Left ventricle myocardium inferior (tissue), 1 donor: ENCODE measurements at places on chromosomes 5 and 9. TPM values are rescaled to one million over a fixed set of nuclear protein-coding genes. Genes with fewer than 3 reads are reported as not detected.

The RNF208 gene
- total RNA-seq, result 31.5 TPM

The SPARC gene
- 477 TPM for total RNA-seq

The GPR151 gene
- not detected for total RNA-seq

The PCDHA9 gene
- not detected for total RNA-seq

The FOCAD gene
- 29.0 TPM for total RNA-seq

The IL5 gene
- total RNA-seq, result not detected

The KCNV2 gene
- not detected for total RNA-seq

The LCN2 gene
- not detected for total RNA-seq

The IFNA2 gene
- not detected for total RNA-seq

The ADAMTS12 gene
- 0.85 TPM for total RNA-seq

The IL9 gene
- total RNA-seq, result not detected

The IGIP gene
- 12.0 TPM for total RNA-seq

The PSIP1 gene
- 22.5 TPM for total RNA-seq

GRCh38 chr9:133861086-133861485 lies 122.9 kb upstream of the SARDH start:
- no peak for DNase-seq
- H3K36me3 ChIP-seq, result peaks cover 6% of the 10 kb centered on the region
- no peak overlapping the region for H3K27ac ChIP-seq
- H3K27me3 ChIP-seq, result no peaks in the 10 kb centered on the region

- H3K4me3 ChIP-seq, result peak overlapping the region; percentile 64
- H3K4me1 ChIP-seq, result peaks cover 9% of the 10 kb centered on the region
- DNase-seq, result no peak
- H3K36me3 ChIP-seq, result no peaks in the 10 kb centered on the region
- peaks cover 76% of the 10 kb centered on the region for H3K27me3 ChIP-seq
Observed at GRCh38 chr5:181042036-181042713, 2.1 kb downstream of the BTNL9 start.

- no peak overlapping the region for H3K4me3 ChIP-seq
- H3K27ac ChIP-seq, result no peak overlapping the region
- DNase-seq, result no peak
- peaks cover 11% of the 10 kb centered on the region for H3K4me1 ChIP-seq
Observed at GRCh38 chr9:34526026-34526425, 3.2 kb upstream of the ENHO start.

- H3K27me3 ChIP-seq, result no peaks in the 10 kb centered on the region
- H3K4me3 ChIP-seq, result no peak overlapping the region
- H3K36me3 ChIP-seq, result peaks cover 41% of the 10 kb centered on the region
- H3K4me1 ChIP-seq, result peaks cover 32% of the 10 kb centered on the region
Observed at GRCh38 chr9:120388003-120388855, 191.7 kb downstream of the CDK5RAP2 start.

GRCh38 chr5:144812763-144813162 lies 642.1 kb downstream of the KCTD16 start:
- no peaks in the 10 kb centered on the region for H3K36me3 ChIP-seq
- no peak overlapping the region for H3K27ac ChIP-seq
- H3K27me3 ChIP-seq, result no peaks in the 10 kb centered on the region

DNA sequence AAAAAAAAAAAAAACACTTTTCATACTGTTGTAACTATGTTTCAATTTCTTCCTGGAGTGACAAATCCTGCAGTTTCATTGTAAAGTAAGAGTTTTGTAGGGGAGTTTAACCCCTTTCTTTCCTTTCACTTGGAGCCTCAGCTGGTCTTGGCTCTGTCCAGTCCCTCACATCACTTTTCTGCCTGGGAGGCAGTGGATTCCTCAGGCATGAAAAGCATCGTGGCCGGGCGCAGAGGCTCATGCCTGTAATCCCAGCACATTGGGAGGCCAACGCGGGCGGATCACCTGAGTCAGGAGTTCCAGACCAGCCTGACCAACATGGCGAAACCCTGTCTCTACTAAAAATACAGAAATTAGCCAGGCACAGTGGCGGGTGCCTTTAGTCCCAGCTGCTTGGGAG lies 45.6 kb upstream of the MYO10 start:
- no peak overlapping the region for H3K27ac ChIP-seq
- H3K4me3 ChIP-seq, result no peak overlapping the region

DNA sequence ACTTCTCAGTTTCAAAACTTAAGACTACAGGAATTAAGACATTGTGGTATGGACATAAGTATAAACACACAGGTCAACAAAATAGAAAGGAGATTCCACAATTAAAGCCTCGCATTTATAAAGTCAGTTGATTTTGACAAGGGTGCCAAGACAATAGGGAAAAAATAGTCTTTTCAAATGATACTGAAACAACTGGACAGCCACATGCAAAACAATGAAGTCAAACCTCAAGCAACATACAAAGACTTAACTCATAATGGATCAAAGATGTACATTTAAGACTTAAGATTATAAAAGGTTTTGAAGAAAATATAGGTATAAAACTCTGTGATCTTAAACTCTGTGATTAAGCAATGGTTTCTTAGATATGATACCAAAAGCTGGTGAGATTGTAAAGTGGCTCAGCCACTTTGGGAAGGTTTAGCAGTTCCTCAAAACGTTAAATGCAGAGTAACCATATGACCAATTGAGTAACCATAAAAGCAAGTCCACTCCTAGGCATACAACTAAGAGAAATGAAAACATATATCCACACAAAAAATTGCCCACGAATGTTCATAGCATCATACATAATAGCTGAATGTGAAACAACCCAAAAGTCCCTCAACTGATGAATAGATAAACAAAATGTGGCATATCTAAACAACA lies 22.0 kb downstream of the HINT1 start:
- H3K4me3 ChIP-seq, result no peak overlapping the region
- H3K27ac ChIP-seq, result no peak overlapping the region
- H3K4me1 ChIP-seq, result no peaks in the 10 kb centered on the region
- H3K27me3 ChIP-seq, result no peaks in the 10 kb centered on the region
- no peaks in the 10 kb centered on the region for H3K36me3 ChIP-seq

DNA sequence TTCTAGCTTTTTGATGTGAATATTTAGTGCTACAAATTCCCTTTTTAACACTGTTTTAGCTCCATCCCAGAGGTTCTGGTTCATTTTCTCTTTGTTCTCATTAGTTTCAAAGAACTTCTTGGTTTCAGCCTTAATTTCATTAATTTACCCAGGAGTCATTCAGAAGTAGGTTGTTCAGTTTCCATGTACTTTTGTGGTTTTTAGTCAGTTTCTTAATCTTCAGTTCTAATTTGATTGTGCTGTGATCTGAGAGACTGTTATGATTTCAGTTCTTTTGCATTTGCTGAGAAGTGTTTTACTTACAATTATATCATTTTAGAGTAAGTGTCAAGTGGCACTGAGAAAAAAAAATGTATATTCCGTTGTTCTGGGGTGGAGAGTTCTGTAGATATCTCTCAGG lies 240.1 kb upstream of the RASA1 start:
- H3K27me3 ChIP-seq, result no peaks in the 10 kb centered on the region
- no peak overlapping the region for H3K27ac ChIP-seq
- DNase-seq, result no peak
- no peaks in the 10 kb centered on the region for H3K4me1 ChIP-seq
- no peaks in the 10 kb centered on the region for H3K36me3 ChIP-seq

- H3K27me3 ChIP-seq, result peaks cover 15% of the 10 kb centered on the region
- H3K27ac ChIP-seq, result no peak overlapping the region
- H3K36me3 ChIP-seq, result no peaks in the 10 kb centered on the region
- no peak overlapping the region for H3K4me3 ChIP-seq
Observed at GRCh38 chr5:169367861-169368260, 66.9 kb upstream of the SLIT3 start.

DNA sequence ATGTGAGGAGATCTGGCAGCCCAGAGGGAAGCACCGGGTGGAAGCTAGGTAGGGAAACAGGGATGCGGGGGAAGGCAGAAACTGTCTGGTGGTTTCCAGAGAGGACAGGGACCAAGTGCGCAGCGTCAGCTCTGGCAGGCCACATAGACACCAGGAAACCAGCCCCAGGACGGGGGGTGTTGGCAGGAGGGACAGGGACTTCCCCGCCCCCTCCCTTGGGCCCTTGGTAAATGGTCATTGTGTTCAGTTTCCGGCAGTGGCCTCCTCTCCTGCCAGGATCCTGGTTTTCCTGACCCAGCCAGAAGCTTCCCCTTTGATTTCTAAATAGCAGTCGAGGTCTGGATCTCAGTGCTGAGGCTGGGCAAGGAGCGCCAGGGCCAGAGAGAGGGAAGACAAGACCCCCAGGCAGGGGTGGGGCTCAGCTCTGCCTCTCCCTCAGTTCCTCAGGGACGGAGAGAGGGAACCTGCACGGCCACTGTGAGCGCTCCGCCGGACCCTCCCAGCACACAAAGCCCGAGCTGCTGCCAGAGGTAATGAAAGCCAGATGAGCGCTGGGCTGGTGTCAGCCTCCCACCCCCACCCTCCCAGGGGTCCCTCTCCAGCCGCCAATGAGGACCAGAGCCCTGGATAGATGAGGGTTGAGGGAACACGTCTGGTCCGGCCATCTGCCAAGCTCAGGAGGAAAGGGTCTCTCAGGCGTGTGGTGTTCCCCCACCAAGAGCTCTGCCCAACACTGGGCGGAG lies 1.8 kb downstream of the RALGDS start:
- H3K4me1 ChIP-seq, result peaks cover 89% of the 10 kb centered on the region
- H3K36me3 ChIP-seq, result no peaks in the 10 kb centered on the region
- peak overlapping the region; percentile 95 for H3K27ac ChIP-seq
- peak; percentile 55 for DNase-seq
- H3K4me3 ChIP-seq, result peak overlapping the region; percentile 83

DNA sequence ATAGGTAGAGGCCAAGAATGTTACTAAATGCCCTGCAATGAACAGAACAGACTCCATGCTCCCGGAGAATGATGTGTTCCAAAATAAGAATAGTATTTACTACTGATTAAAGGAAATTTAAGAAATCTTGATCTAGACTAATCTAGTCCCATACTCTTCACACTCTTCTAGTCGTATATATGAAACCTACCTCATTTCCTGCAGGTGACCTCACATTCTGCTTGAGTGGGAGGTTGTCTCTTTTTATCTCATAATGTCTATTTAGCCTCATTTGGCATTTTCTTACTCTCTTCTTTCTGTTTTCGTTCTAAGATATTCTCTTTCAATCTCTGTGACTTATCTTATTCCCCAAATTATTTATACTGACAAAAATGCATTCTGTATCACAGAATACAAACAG lies 9.2 kb upstream of the SHOC1 start:
- H3K4me1 ChIP-seq, result no peaks in the 10 kb centered on the region
- no peak for DNase-seq
- no peak overlapping the region for H3K4me3 ChIP-seq
- H3K36me3 ChIP-seq, result no peaks in the 10 kb centered on the region

- DNase-seq, result no peak
- H3K27me3 ChIP-seq, result no peaks in the 10 kb centered on the region
- no peak overlapping the region for H3K4me3 ChIP-seq
- H3K4me1 ChIP-seq, result peaks cover 41% of the 10 kb centered on the region
- H3K27ac ChIP-seq, result no peak overlapping the region
Observed at GRCh38 chr5:78521455-78521854, 127.1 kb downstream of the LHFPL2 start.

DNA sequence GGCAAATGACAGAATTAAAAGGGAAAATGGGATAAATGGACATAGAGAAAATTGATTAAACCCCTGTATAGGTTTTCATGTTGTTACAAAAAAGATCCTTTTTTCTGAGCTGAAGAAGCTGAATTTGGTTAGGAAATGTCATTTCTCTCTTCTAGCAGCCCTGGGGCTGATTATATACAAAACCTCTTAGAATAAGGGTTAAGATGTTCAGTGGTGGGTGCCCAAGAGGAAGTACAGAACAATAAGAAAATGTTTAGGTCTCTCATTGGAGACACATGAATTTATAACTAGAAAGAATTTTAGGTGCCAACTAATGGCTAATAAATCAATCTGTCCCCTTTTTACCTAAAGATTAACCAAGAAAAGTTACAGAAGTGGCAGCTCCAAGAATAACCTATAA lies 14.2 kb downstream of the ABHD17B start:
- no peak overlapping the region for H3K4me3 ChIP-seq
- DNase-seq, result no peak
- H3K27ac ChIP-seq, result no peak overlapping the region
- no peaks in the 10 kb centered on the region for H3K36me3 ChIP-seq
- no peaks in the 10 kb centered on the region for H3K27me3 ChIP-seq
- peaks cover 60% of the 10 kb centered on the region for H3K4me1 ChIP-seq

DNA sequence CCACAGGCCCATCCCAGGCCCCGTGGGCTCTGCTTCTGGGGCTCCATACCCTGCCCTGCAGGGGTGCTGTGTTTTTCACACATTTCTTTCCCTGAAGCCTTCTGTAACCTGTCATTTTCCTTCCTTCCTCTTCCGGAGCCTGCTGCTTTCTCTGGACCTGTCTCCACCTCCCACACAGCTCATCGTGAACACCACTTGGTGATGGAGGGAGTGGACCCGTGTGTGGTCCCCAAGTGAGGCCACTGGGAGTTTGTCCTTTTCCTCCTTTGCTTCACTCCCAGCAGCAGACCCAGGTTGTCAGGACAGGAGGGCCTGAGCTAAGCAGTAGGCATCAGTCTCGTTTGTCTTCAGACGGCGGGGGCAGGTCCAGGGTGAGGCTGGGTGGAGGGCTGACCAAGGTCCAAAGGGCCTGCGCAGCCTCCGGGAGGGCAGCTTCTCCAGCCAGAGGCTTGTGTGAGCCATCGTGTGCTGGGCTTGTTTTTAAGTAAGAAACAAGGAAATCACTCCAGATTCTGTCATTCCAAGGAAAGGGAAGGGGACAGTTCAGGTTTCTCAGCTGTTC lies 5.8 kb upstream of the POMT1 start:
- no peak for DNase-seq
- peaks cover 85% of the 10 kb centered on the region for H3K36me3 ChIP-seq
- H3K27me3 ChIP-seq, result no peaks in the 10 kb centered on the region
- H3K27ac ChIP-seq, result no peak overlapping the region
- peaks cover 5% of the 10 kb centered on the region for H3K4me1 ChIP-seq

- no peak overlapping the region for H3K27ac ChIP-seq
- H3K27me3 ChIP-seq, result no peaks in the 10 kb centered on the region
- no peak overlapping the region for H3K4me3 ChIP-seq
Observed at GRCh38 chr9:3922846-3923245, 377.0 kb downstream of the GLIS3 start.

GRCh38 chr5:160262151-160263074 lies 33.1 kb downstream of the FABP6 start:
- H3K27me3 ChIP-seq, result no peaks in the 10 kb centered on the region

- no peaks in the 10 kb centered on the region for H3K27me3 ChIP-seq
- H3K27ac ChIP-seq, result no peak overlapping the region
- H3K36me3 ChIP-seq, result peaks cover 32% of the 10 kb centered on the region
- H3K4me3 ChIP-seq, result no peak overlapping the region
Observed at GRCh38 chr5:172926796-172927195, 32.4 kb upstream of the RPL26L1 start.

GRCh38 chr9:35106343-35106730 lies 3.4 kb upstream of the STOML2 start:
- peaks cover 50% of the 10 kb centered on the region for H3K36me3 ChIP-seq
- no peaks in the 10 kb centered on the region for H3K27me3 ChIP-seq
- H3K4me1 ChIP-seq, result peaks cover 49% of the 10 kb centered on the region
